SIG-M5 (cell line): ENCODE measurements at places on chromosomes 6 and 20.

GRCh38 chr6:169905041-169905807 lies 153.8 kb downstream of the ERMARD start:
- DNase-seq: no peak

GRCh38 chr6:111824608-111825337 lies 48.5 kb downstream of the FYN start:
- DNase-seq: no peak

DNA sequence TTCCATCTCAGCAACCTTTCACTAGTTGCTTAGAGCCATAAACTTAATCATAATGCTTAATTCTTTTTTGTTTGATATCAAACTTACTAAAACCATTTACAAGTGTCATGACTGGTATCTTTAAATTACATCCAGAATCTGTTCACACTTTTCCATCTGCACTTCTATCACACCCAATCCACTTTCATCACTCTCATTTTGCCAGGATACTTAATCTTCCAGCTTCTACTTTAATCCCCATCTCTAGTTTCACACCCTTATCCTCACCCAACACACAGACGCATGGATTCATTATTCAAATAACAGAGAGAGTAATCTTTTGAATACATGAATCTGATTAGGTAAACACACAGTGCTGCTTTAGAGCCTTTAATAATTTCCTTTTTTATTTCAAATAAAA lies 828.4 kb downstream of the HACE1 start:
- DNase-seq: no peak

DNA sequence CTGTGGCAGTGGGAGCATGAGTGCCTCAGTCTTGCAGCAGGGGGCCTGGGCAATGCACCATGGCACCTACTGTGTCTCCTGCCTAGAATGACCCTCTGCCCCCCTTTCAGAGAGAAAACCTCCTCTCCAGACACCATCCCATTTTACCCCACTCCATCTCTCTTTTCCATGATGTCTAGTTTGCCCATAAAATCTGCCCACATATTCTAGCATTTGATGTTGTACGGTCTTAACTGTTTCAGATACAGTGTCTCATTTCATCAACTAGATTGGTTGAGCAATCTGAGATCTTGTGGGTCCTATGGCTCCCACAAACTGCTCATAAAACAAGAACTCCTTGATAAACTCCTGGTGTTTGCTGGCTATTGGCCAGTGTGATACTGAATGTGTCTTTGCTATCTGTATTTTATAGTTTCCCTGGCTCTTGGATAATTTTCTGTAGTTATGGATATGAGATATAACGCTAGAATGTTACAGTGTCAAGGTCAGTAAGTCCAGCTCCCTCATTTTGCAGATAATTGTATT lies 8.1 kb downstream of the PNPLA1 start:
- no peak for DNase-seq

DNA sequence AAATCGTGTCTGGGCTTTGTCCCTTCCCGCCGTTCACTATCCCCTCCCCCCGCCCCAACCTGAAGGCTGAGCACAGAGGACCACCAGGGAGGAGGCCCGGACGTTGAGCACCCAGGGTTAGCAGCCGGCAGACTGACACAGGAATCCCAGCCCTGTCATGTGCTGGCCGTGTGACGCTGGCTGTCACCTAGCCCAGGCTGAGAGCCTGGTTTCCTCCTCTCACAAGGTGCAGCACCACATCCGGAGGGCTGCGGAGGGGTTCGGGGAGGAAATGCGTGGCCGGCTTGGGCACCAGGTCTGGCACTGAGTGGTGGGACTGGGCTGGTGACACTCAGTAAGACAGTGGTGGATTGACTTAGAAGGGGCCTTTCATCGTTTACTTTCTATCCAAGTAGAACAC lies 4.6 kb upstream of the LSM14B start:
- no peak for DNase-seq

GRCh38 chr20:51487565-51488268 lies 54.8 kb downstream of the NFATC2 start:
- DNase-seq: no peak

- peak; percentile 56 for DNase-seq
Observed at GRCh38 chr6:72580281-72580940, 41.5 kb upstream of the KCNQ5 start.

GRCh38 chr6:169342710-169343109 lies 89.1 kb upstream of the THBS2 start:
- no peak for DNase-seq

DNA sequence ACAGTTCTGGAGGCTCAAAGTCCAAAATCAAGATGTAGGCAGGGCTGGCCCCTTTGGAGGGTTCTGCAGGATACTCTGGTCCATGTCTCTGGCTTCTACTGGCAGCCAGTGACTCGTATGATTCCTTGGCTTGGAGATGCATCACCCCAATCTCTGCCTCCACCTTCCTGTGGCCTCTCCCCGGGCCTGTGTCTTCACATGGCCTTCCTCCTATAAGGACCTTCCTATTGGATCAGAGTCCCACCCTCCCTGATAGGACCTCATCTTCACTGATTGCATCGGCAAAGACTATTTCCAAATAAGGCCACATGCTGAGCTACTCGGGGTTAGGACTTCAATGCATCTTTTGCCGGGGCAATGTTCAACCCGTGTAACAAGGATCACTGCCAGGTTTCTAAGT lies 509.0 kb downstream of the CD83 start:
- no peak for DNase-seq

GRCh38 chr6:136066005-136066404 lies 184.1 kb downstream of the MTFR2 start:
- no peak for DNase-seq

DNA sequence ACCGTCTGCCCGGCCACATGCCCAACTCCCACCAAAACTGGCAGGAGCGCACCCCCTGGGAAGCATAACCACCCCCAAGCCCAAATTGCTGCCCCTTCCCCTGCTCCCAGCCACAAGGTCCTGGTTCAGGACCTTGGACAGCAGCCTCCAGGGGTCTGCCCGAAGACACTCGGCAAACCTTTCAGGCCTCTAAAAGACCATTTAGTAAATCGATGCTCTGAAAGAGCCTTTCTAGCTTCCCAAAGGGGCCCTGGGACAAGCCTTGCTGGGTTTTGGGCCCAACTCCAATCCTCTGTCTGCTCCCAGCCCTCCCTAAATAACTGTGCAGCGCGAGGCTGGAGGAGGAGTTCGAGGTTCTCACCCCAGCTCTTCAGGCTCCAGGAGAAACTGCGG lies 30.5 kb downstream of the GRM4 start:
- DNase-seq: no peak

DNA sequence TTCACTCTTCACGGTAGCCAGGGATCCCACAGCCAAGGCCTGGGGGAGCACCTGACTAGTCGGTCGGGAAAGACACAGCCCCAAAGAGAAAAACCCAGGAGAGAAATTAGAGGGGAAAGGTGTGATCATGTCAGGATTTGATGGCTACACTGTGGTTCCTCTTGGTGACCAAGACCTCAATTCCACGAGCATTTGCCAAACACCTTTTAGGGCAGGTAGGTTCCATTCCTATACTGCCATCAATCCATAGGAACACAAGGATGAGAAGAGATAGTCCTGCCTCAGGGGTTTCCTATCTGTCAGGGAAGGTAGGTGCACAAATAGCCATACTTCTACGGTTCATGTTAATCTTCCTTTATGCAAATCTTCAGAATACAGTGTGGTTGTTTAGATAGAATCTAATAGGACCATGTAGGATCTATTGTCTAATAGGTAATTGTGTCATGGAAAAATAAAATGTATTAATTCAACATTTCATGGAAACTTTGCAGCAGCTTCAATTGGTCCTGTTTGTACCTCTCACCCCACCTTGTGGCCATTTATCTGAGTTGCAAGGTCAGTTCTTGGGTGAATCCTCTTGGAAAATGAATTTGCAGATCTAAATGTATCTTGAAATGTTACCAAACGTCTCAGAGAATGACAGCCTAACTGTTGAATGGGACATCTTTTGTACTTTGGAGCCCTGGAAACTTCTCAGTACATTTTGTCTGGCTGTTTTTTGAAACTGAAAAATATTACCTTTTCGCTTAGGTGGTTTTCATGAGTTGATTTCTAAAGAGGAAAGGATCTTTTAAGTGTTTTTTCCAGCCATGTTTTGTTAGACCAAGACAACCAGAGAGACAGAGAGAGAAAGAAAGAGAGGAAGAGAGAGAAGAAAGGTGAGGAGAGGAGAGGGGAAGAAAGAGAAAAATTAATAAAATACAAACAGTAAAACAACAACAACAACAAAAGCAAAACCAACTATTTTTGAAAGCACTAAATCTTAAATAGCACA lies 33.7 kb upstream of the IYD start:
- no peak for DNase-seq

DNA sequence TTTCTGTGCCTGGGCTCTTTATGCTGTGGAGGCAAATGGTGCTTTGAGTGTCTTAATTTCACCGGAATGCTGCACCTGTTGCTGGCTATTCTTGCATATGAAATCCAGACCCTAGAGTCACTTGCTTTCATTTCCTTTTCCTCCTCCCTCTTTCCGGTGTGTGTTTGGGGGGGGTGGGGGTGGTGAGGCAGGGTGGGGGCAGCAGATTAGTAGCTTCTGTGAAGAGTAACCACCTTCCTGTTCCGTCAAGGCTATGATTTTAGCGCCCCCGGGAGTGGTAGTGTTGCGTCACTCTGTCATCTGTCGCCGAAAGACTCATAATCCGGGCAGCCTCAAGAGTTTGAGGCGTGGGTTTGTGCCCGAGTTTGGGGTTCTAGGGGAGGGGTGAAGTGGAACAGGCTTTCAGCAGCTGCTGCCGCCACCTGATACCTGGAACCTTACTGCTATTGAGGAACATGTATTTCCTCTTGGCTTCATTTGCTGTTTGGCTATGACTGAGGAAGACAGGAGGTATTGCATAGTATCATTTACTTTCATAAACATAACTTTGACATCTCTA lies 49.1 kb downstream of the UTRN start:
- DNase-seq: peak; percentile 45

GRCh38 chr20:39013662-39014109 lies 51.5 kb downstream of the DHX35 start:
- no peak for DNase-seq

DNA sequence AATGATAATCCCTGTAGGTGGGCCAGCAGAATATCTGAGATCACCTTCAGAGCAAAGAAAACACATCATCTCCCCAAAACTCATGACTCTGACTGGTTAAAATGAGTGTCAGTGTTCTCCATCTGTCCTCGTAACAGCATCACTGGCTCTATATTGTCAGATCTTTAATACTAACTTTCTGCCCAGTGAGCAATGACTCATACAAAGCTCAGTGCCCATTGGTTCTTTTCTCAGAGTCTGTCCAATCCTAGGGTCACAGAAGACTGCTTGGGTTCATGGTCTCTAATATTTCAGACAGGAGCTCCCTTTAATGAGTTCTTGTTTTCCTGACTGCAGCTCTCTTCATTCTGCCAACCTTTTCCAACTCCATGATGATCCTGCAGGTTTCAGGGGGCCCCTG lies 36.4 kb downstream of the HLA-DPB1 start:
- DNase-seq: no peak

- DNase-seq: no peak
Observed at GRCh38 chr20:38579219-38579910, 1.6 kb upstream of the ADIG start.

GRCh38 chr6:63804381-63804956 lies 168.9 kb downstream of the PHF3 start:
- no peak for DNase-seq

- DNase-seq: no peak
Observed at GRCh38 chr20:58479726-58480440, 35.3 kb downstream of the APCDD1L start.

DNA sequence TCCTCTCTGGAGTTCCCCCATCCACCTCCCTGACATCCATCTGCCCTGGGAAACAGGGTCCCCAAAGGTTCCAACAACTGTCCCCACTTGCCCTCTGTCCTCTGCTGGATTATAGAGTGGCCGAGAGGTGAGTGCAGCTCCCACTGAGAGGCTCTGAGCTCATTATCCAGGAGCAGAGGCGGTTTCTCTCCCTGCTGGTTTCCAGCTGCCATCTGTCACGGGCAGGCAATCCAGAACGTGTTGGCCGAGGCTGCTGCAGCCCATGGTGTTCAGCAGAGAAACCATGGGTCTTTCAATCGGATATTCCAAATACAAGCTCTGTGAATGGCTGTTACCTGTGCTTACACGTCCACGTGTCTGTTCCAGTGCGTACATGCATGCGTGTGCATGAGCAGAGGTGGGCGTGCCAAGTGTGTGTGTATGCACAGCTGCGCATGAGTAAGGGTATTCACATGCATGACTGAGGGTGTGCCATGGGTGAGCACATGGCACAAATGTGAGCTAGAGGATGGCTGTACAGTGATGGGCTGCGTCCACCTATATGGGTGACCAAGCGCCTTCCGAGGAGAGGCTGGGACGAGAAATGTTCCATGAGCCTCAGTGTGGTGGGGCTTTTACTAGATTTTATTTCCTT lies 183.7 kb upstream of the PMEPA1 start:
- DNase-seq: no peak
